ENCODE measurements at places on chromosomes 3 and 15.
A peak's percentile ranks its signal among the peaks of the same experiment; 100 is the strongest.

GRCh38 chr3:16205156-16205870 is 30.8 kb downstream of the GALNT15 start:
- no peak for DNase-seq

DNA sequence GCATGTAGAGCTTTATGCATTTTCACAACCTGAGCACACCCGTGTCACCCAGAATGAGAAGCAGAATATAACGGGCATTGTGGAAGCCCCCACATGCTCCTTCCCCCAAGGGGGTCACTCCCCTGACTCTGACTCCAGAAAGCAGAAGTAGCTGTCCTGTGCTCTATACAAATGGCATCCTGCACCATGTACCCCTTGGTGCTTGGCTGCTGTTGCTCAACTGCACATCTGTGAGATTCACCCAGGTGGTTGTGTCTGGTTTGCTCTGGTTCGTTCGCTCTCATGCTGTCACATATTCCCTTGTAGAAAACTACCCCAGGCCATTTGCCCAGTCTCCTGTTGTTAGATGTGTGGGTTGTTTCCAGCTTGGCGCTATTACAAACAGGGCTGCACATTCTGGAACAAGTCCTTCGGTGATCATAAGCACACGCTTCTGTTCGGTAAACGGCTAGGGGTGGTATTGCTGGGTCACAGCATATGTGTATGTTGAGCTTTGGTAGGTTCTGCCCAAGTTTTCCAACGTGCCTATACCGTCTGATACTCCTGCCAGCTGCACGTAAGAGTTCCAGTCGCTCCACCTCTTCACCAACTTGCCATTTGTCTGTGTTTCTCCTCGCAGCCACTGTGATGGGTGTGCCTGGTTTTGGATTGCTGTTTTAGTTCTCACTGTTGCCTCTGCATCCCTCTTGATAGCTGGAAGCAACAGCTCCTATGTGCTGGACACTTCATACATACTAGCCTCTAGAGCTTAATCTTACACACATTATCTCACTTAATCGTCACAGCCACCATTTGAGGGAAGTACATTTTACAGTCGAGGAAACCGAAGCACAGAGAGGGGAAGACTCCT is 65.4 kb upstream of the SLC6A6 start:
- DNase-seq, result no peak

DNA sequence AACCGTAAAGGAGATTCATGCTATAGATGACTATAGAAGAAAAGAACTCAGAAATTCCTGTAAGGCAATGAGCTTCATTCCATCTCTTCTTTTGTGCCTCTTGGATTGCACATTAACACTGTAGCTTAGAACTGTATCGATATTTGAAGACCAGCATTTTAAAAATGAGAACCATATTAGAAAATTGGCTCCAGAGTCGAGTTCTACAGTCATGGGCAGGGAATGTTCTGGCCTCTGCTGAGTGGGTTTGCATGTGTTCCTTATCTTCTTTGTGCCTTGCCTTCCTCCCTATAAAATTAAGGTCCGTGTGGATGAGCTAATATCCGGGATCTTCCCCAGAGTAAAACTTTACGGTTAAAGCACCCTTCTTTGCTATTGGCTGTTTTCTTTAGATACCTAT is 77.4 kb upstream of the PLCL2 start:
- DNase-seq, result no peak

DNA sequence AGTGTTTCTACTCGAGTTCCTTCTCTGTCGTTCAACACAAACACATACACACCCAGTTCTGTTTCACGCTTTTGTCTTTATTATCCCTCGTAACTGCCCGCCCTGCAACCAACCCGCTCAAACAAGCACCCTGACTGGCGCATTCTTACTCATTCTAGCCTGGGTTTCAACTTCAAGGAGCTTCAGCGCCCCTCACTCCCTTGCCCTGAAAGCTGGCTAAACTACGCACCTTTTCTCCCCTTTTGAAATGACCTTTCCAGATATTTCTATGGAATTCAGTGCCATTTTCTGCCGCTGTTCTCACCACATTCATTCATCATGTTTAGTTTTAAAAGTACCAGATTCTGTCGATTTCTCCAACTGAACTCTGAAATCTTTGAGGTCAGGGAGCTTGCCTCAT is 653 bp upstream of the MFSD1 start:
- no peak for DNase-seq

GRCh38 chr15:40377606-40378005 is 4.9 kb upstream of the KNSTRN start:
- DNase-seq, result no peak

GRCh38 chr3:32177702-32178198 is 60.7 kb upstream of the CMTM8 start:
- DNase-seq, result no peak

- no peak for DNase-seq
These were observed 129.6 kb downstream of the GADL1 start for GRCh38 chr3:30764891-30765290.

GRCh38 chr15:66288551-66289185 is 4.7 kb upstream of the DIS3L start:
- DNase-seq, result no peak

- no peak for DNase-seq
These were observed 42.7 kb downstream of the CYP11A1 start for GRCh38 chr15:74324714-74325113.

GRCh38 chr3:98692787-98693473 is 70.2 kb upstream of the ST3GAL6 start:
- no peak for DNase-seq

GRCh38 chr3:109930582-109930981 is 593.2 kb upstream of the DPPA4 start:
- DNase-seq, result no peak

- no peak for DNase-seq
These were observed 466.0 kb upstream of the NR2F2 start for GRCh38 chr15:95864467-95864886.

GRCh38 chr3:111747490-111747889 is 111.6 kb upstream of the PHLDB2 start:
- DNase-seq, result no peak

DNA sequence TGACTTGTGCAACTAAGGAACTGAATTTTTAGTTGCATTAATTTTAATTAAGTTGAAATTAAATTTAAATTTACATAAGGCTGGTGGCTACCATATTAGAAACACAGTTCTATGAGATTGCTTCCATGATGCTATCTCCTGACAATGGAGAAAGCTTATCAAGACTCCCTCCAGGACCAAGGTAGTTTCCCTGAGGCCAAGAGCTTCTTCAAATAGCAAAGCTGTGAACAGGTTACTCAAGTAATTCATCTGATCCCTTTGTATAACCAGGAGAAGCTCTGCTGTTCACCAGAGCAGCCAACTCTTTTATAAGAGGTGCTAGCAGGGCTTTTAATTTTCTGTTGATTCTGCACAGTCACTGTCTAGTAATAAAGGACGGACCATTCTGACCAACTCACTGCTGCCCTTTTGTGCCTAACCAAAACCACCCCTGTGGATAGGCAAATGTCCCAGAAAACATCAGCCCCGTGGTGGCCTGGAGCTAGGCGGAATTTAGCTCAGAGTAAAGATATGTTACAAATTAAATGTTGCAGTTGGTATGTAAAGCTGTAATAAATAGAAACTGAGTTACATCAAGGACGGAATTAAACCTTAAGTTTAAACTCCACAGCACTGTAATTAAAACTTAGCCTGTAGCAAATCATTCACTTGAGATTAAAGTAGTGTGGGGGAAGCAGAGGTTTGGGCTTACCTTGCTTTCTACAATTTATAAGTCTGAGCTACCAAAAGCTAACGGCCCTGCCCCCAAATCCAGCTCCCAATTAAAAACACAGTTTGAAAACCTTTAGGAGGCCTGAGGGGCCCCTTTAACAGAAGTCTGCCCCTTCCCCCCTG is 55.6 kb upstream of the LRTM1 start:
- DNase-seq, result no peak

GRCh38 chr3:172622916-172623700 is 87.8 kb downstream of the NCEH1 start:
- DNase-seq, result peak; percentile 11

GRCh38 chr15:90557186-90558084 is 27.7 kb downstream of the CRTC3 start:
- DNase-seq, result no peak

DNA sequence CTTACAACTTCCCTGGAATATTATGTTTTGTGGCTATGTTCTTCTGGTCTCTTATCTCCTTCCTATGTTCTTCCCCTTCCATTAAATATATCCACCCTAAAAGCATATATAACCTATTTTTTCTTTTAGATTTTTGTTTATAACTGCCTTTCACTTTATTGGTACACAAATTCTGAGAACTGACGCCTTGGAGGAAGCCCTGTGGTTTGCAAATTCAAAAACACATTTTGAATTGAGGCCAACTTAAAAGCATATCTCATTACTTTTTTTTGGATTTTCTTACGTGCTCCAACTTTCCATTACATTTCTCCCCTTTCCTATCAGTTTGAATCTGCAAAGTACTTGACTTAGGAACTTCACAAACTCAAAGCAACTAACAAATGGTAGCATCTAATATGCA is 15.3 kb upstream of the COLQ start:
- no peak for DNase-seq

- no peak for DNase-seq
These were observed 274.7 kb upstream of the UBE2E2 start for GRCh38 chr3:22928216-22929110.

DNA sequence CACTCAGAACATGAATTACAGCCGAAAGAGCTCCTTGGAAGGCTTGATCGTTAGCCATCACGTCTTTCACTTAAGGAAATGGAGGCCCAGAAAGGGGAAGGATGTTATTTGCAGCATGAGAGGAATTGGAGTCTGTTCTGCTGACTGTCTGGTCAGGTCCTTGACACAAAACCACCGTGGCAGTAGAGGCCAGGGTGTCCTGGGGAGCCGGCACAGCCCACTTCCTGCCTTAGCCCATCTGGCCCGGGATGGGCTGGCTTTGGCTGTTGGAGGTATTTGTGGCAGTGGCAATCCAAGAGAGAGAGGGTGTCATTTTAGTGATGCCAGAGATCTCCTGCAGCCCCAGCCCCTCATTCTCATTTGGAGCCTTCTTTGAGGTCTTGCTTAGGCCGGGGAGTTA is 37.4 kb downstream of the ST6GAL1 start:
- DNase-seq, result no peak

- no peak for DNase-seq
These were observed 19.1 kb downstream of the HSPBAP1 start for GRCh38 chr3:122774564-122774963.
